ENCODE measurements at places on chromosomes 2 and 18.

DNA sequence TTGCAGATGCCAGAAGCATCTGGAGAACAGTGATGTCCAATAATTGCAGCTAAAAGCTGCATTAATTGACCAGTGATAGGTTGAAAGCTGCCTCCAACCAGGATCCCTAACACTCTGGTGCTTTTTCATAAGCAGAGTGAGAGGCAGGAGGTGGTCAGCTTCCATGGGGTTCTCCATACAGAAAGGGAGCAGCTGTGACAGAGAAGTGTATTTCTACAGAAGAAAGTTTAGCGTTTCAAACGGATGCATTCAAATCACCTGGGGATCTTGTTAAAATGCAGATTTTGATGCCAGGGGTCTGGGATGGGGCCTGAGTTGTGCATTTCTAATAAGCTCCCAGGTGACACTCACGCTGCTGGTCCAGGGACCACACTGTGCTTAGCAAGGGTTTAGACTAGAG is 216.5 kb upstream of the NRP2 start:
- DNase-seq = no peak

DNA sequence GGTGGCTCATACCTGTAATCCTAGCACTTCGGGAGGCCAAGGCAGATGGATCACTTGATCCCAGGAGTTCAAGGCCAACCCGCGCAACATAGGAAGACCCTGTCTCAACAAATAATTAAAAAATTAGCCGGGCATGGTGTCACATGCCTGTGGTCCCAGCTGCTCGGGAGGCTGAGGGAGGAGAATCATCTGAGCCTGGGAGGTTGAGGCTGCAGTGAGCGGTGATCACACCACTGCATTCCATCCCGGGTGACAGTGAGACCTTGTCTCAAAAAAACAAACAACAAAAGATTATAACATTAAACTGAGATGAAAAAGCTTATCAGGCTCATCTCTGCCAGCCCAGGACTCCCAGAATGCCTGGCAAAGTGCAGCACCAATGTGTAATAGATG is 50.5 kb downstream of the PAPOLG start:
- no peak for DNase-seq

- DNase-seq = peak; percentile 55
Observed at GRCh38 chr2:113894156-113894743, 4.4 kb downstream of the ACTR3 start.

GRCh38 chr2:240203031-240203787 is 62.8 kb upstream of the OTOS start:
- DNase-seq = no peak

- no peak for DNase-seq
Observed at GRCh38 chr2:221571551-221572218, 419 bp downstream of the EPHA4 start.

DNA sequence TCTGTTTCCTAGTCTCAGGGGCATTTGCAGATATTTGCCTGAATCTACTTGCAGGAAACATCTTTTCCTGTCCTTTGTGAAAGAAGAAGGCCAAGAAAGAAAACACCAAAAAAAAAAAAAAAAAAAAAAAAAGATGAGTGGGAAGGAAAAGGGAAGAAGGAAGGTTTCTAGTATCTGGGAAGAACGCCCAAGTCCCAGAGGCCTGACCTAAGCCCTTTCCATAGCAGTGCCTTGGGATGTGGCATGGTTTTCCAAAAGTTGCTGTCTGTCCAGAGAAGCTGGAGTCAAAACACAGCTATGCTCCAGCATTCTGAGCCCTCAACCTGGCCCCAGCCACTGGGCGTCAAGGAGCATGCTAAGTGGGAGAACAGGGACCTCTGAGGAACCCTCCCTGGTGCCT is 123.5 kb downstream of the INHBB start:
- no peak for DNase-seq

DNA sequence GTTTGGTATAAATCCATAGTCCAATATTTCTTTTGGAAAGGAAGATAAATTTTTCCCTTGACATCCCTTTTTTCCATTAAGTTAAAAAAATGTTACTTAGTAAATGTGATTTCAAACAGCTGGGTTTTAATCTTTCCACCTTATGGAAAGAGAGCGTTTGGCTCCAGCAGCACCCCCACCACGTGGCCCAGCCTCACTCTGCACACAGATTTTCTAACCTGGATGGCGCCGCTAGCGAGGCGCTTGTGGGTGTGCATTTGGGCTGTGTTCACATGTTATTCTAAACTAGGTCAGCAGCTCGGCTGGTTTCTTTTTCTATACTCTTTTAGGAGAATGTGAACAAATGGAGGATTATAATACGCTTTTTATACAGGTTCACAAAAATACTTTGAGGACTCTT is 218.0 kb downstream of the LDLRAD4 start:
- DNase-seq = no peak

DNA sequence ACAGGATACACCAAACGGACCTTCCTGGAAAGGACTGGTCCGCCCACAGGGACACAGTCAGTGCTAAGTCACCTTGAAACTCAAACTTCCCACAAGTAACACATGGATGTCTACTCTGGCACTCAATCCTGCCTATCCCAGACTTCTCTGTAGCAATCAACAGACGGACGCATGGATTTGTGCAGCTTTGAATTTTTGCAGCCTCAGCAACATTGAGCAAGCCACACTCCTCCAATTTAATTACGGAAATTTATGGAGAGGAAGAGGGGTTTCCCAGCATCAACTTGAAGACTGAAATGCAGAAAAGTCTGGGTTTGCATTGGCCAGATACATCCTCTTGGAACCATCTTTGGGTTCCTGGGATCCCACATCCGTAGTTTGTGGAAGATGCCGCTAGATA is 26.2 kb downstream of the DNER start:
- DNase-seq = no peak

DNA sequence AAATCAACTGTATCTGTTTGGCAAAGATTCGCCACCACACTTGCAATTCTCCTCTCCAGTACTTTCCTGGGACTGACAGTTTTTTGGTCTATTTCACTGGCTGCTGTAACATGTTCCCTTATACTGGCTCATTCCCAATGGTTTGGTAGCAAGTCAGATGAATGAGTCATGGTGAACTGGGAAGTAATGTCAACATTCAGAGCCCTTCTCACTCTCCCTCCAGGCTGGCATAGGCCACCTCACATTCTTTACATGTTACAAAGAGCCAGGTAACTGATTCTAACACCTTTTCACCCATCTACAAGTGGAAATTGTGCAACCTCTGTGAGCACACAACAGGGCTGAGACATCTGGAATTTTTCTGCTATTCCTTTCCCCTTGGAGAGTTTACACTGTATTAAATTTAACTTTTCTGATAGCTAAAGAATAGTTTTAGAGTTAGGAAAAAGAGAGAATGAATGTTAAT is 111.3 kb upstream of the TLK1 start:
- peak; percentile 83 for DNase-seq

Measured in HFF-Myc (cell line).